ENCODE measurements at places on chromosomes 5 and 9. TPM values are rescaled to one million over a fixed set of nuclear protein-coding genes. Genes with fewer than 3 reads are reported as not detected.

Gene PCDHA13
- total RNA-seq = not detected

Gene CDC14B
- 17.2 TPM for total RNA-seq

Gene GRHPR
- total RNA-seq = 146 TPM

Gene TERT
- total RNA-seq = not detected

Gene QRFP
- not detected for total RNA-seq

Gene AGXT2
- not detected for total RNA-seq

Gene OMD
- total RNA-seq = not detected

Gene IL9
- not detected for total RNA-seq

Gene CSF2
- not detected for total RNA-seq

Gene CCDC152
- total RNA-seq = 0.89 TPM

Gene C6
- total RNA-seq = not detected

Gene SNX18
- 74.4 TPM for total RNA-seq

Gene SURF4
- 638 TPM for total RNA-seq

Gene AK8
- total RNA-seq = 1.0 TPM

Gene PAEP
- not detected for total RNA-seq

Gene IL3
- not detected for total RNA-seq

Gene SLC4A9
- total RNA-seq = not detected

Gene GPR150
- total RNA-seq = not detected

Gene PRELID2
- 0.76 TPM for total RNA-seq

Gene STXBP1
- total RNA-seq = 61.8 TPM

Gene GFPT2
- total RNA-seq = 49.1 TPM

Gene PCDHGA4
- total RNA-seq = 13.9 TPM

Gene CAMLG
- total RNA-seq = 26.2 TPM

Gene PTGES2
- total RNA-seq = 68.9 TPM

Gene NIM1K
- total RNA-seq = 0.63 TPM

Gene FCN2
- not detected for total RNA-seq

Gene LCN1
- total RNA-seq = not detected

Gene SQSTM1
- 211 TPM for total RNA-seq
